ENCODE measurements at places on chromosomes 5 and 9.
A peak's percentile ranks its signal among the peaks of the same experiment; 100 is the strongest.

GRCh38 chr9:15999422-16000339 is 446.8 kb downstream of the CCDC171 start:
- DNase-seq = no peak

DNA sequence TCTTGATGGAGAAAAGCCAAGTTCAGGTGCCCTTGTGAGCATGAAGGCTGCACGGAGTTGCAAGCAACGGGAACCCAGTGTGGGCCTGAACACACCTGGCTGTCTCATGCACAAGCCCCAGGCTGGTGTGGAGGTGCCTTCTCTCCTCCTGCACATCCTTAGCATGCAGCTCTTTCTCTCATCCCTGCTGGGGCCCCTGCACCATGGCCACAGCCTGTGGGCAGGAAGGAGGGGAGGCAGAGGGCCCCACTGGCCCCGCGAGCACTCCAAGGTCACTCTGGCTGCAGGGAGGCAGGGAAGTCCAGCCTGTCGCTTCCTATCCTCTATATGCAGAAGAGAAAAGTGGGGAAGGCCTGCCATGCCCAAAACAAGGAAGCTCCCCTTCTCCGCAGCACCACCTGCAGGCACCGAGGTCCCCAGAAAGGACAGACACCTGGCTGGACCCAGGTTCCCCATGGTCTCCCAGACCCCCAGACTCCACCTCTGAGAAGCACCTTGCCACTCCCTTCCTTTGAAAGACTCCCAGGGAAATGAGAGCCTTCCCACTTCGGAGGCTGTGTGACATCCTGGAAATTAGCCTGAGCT is 18.6 kb downstream of the STKLD1 start:
- DNase-seq = no peak

- peak; percentile 44 for DNase-seq
Observed at GRCh38 chr5:58933891-58934628, 351.2 kb downstream of the RAB3C start.

DNA sequence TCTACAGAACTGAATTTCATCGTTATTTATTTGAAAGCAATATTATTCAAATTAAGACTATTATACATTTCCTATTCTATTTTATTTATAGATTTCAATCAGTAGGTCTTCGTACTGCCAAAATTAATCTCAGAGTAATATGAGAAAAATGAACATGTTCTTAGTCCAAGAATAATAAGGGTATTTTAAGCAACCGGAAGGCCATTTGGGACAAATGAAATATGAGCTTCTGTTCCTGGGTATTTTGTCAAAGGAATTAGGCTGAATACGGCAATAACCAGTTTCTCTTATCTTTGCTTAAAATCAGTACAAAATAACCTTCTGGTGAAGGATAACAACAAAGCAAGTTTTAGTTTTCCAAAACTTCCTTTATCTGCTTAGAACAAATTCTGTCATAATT is 410.3 kb upstream of the PRR16 start:
- DNase-seq = no peak

- peak; percentile 21 for DNase-seq
Observed at GRCh38 chr5:35136386-35136785, 88.6 kb upstream of the AGXT2 start.

DNA sequence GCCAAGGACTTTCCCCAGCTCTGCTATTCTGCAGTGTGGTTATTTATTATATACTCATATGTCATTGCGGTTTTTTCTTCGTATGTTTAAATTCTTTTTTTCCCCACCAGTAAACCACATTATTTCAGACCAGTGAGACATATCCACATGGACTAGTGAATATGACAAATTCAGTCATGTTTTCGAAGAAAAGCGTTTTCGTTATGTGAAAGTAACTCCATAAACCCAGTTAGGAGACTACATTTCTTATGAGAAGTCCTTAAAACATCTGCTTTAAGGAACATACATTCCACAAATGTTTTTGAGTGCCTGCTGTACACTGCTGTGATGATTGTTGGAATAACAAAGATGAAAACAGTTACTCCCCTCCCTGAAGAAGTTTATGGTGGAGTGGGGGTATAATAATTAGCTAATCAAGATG is 591.8 kb upstream of the CLINT1 start:
- DNase-seq = no peak

DNA sequence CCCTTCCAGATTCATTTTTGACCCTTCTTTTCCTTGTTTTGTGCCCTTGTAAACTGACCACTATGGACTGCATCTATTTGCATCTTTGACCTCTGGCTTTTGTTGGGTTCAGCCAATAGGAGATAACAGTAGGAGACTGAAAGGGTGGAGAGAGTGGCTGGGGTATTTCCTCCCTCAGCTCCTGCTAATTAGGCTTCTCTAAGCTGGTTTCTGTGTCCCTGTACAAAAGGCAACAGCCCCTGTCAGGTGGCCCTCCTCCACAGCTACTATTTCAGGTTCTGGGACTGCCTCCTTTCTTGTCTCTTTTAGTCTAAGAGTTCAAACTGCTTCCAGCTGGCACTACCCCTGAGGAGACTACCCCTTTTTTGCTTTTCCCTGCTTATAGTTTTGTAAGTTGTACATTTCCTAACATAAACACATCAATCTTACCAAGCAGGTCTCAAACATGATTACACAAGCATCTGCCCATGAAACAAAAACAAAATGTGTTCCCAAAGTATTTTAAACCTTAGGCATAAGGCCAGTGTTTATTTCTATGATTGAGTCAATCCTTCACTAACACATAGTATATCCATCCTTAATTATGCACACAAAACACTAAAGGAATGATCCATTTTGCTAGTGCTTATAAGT is 262.0 kb upstream of the TRPM3 start:
- DNase-seq = no peak

- DNase-seq = no peak
Observed at GRCh38 chr5:55160493-55161209, 680 bp downstream of the GPX8 start.

- DNase-seq = no peak
Observed at GRCh38 chr5:113487416-113487780, 855 bp downstream of the MCC start.

- no peak for DNase-seq
Observed at GRCh38 chr9:4883326-4883873, 90.7 kb downstream of the RCL1 start.

All from Jurkat, Clone E6-1 (cell line).